ENCODE measurements at places on chromosomes 3 and 15.

DNA sequence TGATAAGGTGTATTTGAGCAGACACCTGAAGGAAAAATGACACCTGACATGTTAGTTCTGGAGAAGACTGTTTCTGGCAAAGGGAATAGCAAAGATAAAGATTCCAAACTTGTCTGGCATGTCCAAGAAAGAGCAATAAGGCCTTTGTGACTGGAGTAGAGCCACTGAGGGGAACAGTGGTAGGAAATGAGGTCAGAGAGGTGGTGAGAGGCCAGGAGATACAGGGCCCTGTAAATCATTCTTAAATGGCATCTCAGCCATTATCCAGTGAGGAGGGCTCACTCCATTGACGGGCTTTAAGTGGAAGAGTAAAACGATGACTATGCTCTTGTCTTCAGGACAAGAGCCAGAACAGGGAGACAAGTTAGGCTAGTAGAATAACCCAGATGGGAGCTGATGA is 4.5 kb downstream of the SLC49A4 start:
- no peak for DNase-seq

DNA sequence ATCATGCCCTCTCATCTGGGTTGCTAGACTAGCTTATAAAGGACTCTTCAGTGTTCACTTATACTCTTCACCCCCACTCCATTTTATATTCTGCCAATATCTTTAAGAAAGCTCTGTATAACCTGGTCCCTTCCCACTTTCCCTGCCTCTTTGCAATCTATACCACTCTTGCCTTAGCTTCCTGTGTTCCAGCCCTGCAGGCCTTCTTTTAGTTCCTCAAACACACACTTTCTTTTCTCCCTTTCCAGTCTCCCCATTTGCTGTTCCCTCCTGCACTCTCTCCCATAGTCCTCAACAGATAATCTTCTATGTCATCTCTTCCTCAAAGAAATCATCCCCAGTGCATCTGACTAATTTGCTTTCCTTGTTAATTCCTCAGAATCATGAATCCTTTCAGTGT is 28.7 kb downstream of the SENP8 start:
- DNase-seq: no peak

DNA sequence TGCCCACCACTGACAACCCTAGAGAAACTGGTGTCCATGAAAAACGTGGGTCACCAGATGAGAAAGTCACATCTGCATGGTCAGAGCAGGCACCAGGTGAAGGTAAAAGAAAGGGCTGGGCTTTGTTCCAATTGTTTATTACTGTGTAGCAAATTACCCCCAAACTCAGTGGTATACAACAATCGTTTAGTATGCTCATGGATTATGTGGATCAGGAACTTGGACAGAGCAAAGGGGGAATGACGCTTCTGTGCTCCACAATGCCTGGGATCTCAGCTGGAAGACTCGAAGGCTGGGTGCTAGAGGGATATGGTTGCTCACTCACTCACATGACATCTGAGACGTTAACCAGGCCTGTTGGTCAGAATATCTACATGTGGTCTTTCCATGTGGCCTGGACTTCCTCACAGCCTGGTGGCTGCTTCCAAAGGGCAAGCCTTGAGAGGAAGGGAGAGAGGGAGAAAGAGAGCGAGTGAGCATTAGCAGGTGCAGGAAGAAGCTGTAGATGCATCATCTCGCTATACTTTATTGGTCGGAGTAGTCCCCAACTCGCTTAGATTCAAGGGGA is 44.9 kb downstream of the LPP start:
- no peak for DNase-seq

DNA sequence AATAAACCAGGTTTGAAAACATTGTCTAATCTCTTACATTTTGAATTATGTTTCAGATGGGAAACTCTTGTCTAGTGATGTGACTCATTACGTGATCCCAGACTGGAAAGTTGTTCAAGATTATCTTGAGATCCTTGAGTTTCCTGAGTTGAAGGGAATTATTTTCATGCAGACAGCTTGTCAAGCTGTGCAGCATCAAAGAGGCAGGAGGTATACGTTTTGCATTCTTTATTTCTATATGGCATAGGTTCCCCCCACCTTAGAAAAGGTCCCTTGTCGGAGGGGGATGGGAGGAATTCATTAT is 1.5 kb downstream of the DIS3L start:
- no peak for DNase-seq
